Vagina (tissue), 2 donors: ENCODE measurements at places on chromosomes 12 and 14.
A peak's percentile ranks its signal among the peaks of the same experiment; 100 is the strongest.

GRCh38 chr12:56987551-56988053, 18.7 kb downstream of the ZBTB39 start:
- DNase-seq, result peak; percentile 86

DNA sequence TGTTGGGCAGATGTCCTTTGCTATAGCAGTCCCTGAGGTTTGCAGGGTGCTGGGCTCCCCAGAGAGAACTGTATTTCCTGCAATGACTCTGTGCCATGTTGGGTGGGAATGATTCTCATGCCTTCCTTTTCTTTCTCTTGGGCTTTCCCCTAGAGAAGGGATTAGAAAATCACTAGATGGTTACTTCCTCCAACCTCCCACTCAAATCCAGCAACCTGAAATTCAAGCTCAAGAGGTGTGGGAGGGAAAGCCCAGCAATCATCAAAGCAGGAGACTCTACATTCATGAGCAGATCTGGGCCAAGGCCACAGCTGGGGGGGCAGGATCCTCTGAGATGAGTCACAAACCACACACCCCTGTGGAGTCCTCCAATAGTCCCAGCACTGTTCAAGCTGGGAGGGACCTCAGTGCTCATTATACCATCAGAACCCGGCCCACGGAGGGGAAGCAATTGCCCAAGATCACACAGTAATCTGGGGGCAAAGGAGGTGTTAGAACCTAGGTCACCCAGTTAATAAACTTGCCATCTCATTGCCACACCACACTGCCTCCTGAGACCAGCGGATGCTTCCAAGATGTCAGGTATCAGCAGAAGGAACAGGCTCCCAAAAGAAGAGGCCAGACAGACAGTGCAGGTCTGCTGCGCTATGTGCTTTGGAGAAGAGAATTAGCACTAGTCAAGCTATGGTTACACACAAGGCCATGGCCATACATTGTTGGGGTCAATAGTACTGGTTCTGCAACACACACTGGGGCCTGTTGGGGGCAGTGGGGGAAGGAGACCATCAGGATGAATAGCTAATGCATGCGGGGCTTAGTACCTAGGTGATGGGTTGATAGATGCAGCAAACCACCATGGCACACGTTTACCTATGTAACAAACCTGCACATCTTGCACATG, 65.7 kb downstream of the TTC9 start:
- DNase-seq, result no peak

DNA sequence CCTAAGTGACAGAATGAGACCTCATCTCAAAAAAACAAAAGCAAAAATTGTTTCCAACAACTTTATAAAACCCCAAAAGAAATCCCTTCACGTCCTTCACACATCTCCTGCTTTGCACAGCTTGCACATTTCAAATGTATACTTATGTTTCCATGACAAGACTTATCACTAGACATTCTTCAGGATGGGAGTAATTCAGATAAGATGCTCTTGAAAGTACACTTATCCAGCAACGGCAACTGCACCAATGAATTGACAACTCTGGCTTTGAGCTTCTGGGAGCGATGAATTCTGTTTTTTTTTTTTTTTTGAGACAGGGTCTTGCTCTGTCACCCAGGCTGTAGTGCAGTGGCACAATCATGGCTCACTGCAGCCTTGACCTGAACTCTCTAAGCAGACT, 30.8 kb upstream of the AKAP5 start:
- no peak for DNase-seq

- no peak for DNase-seq
Observed at GRCh38 chr12:109770861-109771670, 57.4 kb downstream of the FAM222A start.

DNA sequence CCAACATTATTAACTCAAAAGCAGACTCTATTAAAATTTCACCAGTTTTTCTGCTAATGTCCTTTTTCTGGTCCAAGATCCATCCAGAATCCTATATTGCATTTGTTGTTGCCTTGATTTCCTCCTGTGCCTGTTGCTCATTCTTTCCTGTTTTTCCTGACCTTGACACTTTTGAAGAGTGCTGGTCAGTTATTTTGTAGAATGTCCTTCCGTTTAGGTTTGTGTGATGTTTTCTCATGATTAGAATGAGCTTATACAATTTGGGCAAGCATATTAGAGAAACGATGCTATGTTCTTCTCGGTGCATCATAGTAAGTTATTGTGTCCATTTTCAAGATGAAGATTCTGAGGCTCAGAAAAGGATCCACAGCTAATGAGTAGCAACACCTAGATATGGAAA, 33.9 kb downstream of the PHLDA1 start:
- no peak for DNase-seq

- no peak for DNase-seq
Observed at GRCh38 chr14:104169005-104169698, 30.8 kb downstream of the KIF26A start.

DNA sequence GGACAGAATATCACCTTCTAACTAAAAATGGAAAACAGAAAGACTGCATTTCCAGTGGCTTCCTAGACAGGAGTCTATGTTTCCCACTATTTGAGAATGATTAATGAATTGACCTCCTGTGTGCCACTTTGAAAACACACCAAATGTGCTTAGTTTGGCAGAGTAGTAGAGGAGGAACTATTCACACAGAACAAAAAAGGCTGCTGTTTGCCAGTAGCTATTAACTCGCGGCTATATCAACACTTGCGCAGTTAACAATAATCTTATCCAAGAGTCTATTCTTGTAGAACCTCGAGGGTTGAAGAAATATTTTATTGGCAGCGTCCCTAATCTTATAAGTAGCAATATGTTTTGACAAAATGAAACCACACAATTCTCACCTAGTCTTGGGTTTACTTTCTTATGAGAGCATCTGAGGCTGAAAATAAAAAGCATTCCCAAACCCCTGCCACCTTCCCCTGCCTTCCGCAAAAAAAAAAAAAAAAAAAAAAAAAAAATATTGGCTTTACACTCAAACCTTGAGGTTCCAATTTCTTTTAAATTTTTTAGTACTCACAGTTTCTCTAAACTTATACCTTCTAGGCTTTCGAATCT, 127.3 kb upstream of the FLRT2 start:
- no peak for DNase-seq

- DNase-seq, result no peak
Observed at GRCh38 chr12:129532082-129532481, 371.7 kb downstream of the TMEM132D start.

DNA sequence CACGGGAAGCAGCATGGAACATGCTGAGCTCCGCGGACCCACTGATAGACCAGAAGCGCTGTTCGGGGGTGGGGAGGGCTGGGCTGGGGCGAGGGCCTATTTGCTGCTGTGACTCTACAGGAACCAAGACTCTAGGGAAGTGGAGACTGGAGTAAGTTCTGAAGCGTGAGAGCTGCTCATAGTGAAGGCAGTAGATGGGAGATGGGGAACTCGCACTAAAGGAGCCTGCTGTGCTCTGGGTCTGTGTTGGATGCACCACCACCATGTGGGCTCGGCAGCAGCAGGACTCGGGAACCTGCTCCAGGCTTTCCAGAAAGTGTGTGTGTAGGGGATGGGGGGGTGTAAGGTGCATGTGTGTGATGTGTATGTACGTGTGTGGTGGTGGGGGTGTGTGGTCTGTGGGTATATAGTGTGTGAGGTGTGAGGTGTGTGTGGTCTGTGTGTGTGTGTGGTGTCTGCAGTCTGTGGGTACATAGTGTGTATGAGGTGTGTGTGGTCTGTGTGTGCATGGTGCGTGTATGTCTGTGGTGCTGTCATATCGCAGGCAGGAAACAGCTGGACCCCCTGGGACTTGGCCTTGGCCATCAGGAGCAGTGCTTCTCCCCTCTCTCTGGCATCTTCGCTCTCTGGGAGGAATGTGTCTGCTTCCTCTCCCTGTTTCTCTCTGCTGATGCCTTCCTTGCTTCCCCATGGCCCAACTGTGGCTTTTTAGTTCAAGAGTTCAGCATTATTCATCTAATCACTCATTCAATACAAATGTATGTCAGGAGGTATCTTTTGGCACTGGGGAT, 378.9 kb downstream of the FUT8 start:
- no peak for DNase-seq

DNA sequence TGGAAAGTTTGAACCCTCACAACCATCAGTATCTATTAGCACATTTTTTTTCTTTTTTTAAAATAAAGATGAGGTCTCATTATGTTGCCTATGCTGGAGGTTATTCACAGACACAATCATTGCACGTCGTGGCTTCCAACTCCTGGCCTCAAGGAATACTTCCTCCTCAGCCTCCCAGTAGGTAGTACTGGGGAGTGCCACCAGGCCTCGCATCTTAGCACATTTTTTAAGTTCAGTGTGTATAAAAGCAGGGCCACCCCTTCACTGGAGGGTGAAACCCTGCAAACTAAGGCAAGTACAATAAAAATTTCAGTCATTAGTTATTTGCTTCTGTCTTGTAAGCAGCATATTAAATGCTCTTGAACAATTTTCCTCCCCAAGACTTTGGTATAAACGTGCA, 114.2 kb upstream of the SINHCAF start:
- no peak for DNase-seq

- no peak for DNase-seq
Observed at GRCh38 chr12:10365696-10366405, 24.0 kb downstream of the KLRK1 start.

GRCh38 chr14:103521438-103521950, 1.1 kb downstream of the CKB start:
- DNase-seq, result no peak

DNA sequence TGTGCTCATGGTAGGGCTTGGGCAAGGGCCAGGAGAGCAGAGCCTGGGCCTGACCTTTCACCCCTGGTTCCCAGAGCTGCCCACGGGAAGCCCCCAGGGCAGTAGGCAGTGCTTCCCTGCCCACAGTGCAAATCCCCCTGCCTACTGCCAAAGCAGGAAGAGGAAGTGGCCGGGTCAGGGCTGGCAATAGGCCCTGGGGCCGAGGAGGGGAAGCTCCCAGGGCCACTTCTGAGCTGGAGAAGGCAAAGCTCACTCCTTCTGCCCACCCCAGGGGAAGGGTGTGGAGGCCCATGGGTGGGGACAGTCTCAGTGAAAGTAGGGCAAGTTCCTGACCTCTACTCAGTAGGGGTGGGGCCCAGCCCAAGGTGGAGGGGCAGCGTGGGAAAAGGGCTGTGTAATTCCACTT, 5.4 kb upstream of the NR4A1 start:
- DNase-seq, result no peak

DNA sequence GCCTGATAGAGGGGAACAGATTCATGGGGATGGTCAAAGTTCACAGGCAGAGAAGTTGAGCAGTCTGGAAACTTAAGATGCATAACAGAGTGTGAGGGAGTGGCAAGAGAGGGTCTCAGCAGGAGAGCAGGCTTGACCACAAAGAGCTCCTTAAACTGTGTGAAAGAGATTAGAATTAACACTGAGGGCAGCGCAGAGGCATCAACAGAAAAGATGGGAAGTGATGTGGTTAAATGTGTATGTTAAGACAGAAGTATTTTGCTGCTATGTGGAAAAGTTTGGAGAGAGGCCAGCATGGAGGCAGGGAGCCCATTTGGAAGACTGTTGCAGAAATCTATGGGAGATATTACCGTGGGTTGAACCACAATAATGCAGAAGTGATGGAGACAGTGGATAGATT, 122.7 kb upstream of the LMNTD1 start:
- DNase-seq, result no peak

DNA sequence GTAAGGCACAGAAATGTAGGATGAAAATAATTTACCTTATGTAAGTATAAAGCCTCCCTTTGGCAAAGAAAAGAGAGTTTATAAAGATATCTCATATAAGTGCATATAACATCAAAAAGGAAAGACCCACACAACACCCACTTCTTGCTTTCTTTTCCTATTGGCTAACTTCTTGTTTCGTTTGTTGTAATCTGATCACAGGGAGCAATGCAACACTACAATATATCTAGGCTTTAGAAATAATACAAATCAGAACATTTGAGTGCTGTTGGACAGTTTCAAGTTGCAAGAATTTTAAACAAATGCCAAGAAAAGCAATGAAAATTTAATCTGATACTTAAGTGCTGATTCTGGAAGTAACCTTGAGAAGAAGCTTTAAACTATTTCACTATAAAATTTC, 1.3 kb downstream of the FGD6 start:
- DNase-seq, result no peak

- DNase-seq, result peak; percentile 85
Observed at GRCh38 chr14:72610096-72610830, 283.6 kb downstream of the DPF3 start.

DNA sequence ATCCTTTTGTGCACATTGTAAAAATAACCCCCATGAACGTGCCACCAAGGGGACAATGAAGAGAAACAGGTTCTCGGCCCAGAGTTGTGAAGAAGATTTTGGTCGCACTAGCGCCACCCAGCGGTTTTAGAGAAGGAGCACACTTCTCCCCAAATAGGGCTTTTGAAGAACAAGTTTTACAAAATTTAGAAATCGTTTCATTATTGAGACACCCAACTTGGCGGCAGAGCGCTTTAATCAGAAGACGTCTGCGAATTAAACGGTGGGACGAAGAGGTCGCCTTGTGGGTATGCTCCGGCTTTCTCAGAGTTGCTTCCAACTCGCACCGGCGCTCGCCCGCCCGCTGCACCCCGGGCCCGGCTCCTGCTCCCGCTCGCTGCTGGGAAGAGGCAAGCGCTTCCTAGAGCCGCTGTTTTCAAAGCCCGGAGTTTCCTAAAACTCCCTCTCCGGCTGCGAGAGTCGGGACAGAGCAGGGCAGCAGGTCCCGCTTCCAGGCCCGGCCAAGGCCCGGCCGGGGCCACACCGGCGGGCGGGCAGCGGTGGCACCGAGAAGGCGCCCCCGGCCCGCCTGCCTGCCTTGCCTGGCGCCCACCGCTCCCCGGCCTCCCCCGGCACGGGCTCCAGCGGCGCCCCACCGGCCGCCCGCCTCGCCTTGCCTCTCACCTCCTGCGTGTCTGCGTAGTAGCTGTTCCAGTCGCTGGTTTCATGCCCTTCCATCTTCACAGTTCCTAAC, 645 bp downstream of the FOXA1 start:
- no peak for DNase-seq

GRCh38 chr14:68245146-68246073, 425.8 kb downstream of the RAD51B start:
- no peak for DNase-seq

DNA sequence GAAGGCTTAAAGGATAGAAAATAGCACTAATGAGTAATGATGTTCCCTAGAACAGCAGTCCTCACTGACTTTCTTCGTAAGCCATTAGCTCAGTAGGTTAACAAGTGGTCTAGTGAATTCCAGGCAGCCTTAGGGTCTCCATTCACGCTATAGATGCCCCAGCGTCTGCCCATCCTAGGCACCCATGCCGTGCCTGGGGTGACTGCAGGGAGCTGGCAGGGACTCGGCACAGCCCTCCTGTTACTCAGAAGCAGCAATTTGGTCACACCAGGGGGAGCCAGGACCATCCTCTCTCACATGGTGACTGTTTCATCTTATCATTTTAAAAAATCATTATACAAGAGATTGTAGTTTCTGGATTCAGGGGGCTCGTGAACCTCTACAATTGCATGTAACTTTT, 66.0 kb upstream of the TRAF3 start:
- no peak for DNase-seq

DNA sequence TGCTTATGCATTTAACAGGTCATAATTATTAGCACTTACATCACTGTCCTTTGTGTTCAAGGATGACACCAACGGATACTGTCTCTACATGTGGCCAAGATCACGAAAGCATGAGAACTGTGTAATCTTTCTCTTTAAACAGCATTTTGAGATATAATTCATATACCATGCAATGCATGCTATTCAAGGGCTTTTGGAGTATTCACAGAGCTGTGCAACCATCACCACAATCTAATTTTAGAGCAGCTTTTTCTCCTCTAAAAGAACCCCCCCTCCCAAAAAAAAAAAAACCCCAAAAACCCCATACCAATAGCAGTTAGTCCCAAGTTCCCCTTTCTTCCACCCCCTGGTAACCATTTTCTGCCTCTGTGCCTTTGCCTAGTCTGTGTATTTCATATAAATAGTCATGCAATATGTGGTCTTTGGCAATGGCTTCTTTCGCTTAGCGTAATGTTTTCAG, 60.6 kb downstream of the SPRING1 start:
- DNase-seq, result no peak

- no peak for DNase-seq
Observed at GRCh38 chr12:92955997-92956663, 27.0 kb upstream of the EEA1 start.
